ENCODE measurements at places on chromosomes 6 and 20.

- DNase-seq, result peak; percentile 40
Measured at GRCh38 chr20:50788045-50788991, 6.5 kb upstream of the BCAS4 start.

- no peak for DNase-seq
Measured at GRCh38 chr6:1394514-1395463, 5.4 kb downstream of the FOXF2 start.

DNA sequence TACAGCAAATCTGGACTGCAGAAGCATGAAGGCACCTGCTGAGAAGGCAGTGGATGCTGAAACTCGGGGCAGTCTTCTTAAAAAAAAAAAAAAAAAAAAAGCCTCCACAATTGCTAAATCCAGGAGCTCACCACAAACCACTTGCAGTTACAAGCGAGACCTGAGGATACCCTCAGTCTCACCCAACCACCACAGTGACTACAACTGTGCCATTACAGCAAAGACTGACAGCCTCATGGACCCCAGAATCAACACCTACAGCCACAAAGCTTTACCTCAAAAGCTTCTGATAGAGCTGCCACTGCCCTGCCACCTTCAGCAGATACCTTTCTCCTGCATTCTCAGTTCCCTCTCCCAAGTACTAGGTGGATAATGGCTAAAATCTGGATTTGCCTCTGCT is 9.0 kb downstream of the COL21A1 start:
- DNase-seq, result no peak

GRCh38 chr20:32365564-32365963 is 7.4 kb downstream of the ASXL1 start:
- no peak for DNase-seq

- no peak for DNase-seq
Measured at GRCh38 chr20:43977962-43978361, 63.3 kb downstream of the TOX2 start.

GRCh38 chr6:105896821-105897095 is 189.4 kb upstream of the PRDM1 start:
- no peak for DNase-seq

DNA sequence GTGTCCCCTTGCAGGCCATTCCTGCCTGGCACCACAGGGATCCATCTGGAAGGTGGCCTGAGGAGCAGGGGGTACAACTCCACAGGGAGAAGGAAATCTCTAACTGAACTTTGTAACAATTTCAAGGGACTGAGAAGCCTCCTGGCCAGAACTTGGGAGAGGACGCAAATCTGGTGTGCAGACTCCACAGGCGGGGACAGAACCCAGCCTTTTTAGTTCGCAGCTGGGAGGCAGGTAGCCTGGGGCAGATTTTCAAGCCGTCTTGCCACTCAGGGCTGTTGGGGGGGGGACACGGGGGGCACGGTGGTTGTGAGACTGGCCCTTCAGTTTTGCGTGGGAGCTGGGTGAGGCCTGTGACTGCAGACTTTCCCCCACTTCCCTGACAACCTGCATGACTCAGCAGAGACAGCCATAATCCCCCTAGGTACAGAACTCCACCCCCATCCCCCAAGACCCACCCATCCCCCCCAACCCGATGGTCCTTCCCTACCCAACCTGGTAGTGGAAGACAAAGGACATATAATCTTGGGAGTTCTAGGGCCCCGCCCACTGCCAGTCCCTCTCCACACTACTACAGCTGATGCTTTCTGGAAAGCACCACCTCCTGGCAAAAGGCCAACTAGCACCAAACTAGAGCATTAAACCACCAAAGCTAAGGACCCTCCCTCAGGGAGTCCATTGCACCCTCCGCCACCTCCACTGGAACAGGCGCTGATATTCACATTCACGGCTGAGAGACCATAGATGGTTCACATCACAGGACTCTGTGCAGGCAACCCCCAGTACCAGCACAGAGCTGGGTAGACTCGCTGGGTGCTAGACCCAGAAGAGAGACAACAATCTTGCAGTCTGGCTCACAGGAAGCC is 3.0 kb upstream of the HUS1B start:
- DNase-seq, result no peak

DNA sequence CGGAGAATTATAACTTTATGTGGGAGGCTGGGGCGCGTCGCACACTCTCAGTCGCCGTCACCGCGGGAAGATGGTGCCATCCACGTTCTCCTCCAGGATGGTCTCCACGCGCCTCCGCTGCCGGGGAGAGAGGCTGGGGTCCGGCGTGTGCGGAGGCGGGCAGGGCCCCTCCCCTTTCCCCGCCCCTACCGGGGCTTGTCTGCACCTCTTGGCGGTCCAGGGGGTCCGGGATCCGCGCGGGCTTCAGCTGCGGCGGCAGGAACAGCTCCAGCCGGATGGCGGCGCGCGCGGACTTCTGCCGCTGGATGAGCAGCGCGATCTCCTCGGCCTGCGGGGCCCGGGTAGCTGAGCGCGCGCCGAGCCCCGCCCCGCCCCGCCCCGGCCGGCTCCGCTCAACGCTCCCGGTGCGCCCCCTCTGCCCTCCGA is 807 bp downstream of the LKAAEAR1 start:
- peak; percentile 72 for DNase-seq

DNA sequence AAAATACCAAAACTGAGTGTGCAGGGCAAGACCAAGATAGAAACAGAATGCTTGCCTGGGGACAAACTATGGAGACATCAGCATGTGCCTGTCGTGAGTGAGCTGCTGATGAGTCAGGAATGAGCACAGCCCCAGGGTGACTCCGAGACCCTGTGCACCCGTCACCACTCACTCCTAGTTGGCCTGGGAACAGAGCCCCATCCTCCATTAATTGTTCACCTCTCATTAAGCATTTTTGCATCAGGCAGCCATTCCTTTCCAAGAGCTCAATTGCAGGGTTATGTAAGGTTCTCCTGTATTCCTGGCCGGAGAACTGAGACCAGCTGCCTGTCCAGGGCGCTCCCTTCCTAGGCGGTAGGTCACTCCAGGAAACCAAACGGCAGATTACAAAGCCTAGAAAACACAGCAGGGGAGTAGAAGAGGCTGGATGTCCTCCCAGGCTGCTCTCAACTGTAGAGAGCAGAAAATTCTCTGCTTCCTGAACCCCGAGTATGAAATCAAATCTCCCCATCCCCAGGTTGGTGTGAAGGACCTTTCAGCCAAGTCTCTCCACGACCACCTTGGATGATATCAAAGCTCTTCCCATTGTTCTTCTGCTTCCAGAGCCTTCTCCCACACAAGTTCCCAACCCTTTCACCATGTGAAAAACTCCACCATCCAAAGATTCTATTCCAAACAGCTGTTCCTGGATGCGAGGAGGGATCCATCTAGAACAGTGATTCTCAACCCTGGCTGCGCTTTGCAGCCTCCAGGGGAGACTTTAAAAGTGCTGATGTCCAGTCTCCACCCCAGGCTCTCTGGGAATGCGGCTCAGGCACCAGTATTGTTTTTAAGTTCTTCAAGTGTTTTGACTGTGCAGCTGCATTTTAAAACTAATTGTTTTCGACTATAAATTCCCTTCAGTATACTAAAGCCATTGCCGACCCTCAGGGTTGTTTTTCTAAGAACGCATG is 532.6 kb upstream of the JARID2 start:
- no peak for DNase-seq

GRCh38 chr20:52859156-52859876 is 112.8 kb upstream of the TSHZ2 start:
- no peak for DNase-seq

- DNase-seq, result no peak
Measured at GRCh38 chr6:140380427-140381218, 1006.2 kb upstream of the CITED2 start.

- no peak for DNase-seq
Measured at GRCh38 chr6:19736066-19736465, 101.1 kb upstream of the ID4 start.

DNA sequence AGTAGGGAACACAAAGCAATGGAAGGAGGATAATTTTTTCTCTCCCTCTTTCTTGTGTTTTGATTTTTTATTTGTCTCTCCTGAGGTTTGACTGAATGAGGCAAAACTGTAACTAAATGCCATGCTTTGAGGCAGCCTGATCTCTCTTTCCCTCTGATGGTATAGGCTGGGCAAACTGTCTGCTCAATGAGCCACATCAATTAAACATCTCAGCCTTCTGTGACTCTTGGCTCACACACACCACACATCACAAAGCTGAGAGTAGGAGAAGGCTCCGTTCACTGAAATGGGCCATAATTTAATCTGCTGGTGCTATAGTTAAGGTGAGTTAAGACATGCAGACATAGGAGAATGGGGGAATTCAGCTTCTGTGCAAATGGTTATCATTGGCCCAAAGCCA is 28.1 kb upstream of the SCGN start:
- DNase-seq, result no peak

DNA sequence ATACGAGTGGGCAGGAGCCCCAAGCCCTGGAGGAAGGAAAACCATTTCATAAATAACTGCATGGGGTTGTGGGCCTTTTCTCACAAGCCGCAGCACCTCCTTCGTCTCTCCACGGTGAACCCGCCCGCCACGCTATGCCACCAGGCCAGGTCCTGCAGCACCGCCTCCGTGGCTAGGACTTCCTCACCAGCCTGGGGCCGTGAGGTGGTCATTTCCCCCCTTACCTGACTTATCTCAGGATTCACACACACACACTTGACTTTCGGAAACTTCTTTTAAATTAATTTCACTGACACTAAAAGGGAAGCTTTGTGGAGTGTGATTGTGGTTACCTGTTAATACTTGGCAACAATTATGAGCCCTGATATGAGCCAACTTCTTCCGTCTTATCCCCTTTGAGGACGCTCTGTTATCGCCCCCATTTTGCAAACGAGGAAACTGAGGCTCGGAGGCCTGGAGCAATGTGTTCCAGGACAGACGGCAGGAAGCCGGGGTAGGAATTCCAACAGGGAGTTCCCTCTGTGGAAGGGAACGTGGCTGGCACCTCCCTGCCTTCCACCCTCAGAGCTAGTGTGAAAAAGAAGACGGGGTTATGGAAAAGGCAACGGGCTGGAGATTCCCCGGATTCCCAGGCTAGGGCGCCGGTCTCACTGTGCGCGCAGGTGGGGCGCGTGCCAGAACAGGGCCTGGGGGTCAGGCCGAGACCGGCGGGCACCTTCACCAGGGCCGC is 817 bp upstream of the SLCO4A1 start:
- DNase-seq, result no peak

DNA sequence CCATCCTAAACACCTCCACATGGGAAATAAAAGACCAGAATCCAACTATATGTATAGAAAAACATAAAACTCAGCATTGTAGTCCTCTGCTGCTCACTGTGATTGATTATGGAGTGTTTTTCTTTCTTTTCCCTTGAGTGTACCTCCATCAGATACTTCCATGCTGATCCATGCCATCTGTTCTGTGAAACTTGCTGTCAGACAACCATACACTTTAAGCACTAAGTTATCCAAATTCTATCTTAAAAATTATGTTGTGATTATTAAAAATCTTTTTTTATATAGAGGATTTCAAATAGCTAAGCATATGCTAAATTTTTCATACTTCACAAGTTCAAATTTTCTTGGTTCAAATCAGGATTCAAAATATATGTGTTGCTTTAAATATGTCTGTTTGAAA is 91.9 kb upstream of the TINAG start:
- no peak for DNase-seq

GRCh38 chr6:54601600-54602300 is 244.8 kb upstream of the FAM83B start:
- DNase-seq, result no peak

GRCh38 chr6:31270788-31271640 is 878 bp downstream of the HLA-C start:
- no peak for DNase-seq

DNA sequence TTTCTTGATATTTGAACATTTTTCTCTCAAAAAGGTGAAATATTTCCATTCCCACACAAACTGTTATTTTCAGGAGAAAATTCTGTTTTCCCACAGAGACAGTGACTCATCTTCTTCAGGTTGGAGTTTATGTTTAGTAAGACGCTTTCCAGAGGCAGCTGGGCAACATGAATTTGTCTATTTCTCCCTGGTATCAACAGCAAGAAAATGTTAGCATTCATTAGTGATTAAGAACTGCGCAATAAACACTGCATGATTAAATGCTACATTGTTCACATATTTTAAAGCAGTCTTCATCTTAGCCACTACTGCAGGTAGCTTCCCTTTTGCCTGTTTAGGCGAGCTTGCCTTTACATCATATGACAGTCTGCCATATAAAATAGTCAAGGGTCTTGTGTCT is 295.7 kb downstream of the C6orf118 start:
- DNase-seq, result no peak

DNA sequence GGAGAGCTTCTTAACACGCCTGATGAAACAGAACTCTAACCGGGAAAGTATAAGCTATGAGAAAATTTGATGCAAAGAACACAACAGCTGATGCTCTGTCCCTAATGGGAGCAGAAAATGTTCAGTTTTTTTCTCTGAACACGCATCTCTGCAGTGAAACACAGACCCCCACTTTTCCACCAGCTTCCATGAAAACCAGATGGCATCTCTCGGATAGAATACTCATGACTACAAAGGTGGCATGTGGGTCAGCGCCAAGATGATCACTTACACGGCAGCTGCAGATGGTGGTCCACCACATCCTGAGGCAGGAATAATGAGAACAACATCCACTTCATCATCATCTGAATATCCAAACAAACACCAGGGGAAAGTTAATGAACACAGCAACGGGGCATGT is 85.2 kb upstream of the CNR1 start:
- no peak for DNase-seq

- DNase-seq, result no peak
Measured at GRCh38 chr6:72894091-72894490, 272.2 kb downstream of the KCNQ5 start.

DNA sequence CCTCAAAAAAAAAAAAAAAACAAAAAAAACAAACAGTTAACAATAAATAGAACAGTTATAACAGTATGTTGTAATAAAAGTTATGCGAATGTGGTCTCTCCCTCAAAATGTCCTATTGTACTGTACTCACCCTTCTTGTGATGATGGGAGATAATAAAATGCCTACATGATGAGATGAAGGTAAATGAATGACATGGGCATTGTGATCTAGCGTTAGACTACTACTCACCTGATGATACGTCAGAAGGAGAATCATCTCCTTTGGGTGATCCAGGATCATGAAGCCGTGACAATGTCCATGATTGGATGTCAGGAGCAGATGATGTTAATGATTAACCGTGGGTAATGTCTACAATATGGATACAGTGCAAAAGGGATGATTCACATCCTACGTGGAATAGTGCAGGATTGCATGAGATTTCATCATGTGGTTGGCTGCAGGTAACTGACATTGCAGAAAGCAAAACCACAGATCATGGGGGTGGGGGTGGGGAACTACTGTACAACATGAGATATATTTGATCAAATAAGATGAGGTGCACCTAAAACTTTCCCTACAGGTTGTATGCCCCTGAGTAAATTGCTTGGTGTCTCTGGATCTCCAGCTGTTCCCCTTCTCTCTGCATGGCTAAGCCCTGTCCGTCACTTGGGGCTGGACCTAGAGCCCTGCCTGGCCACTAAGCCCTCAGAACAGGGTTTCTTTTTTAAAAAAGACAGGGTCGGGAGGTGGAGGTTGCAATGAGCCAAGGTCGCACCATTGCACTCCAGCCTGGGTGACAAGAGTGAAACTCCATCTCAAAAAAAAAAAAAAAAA is 6.2 kb upstream of the RBCK1 start:
- peak; percentile 85 for DNase-seq

DNA sequence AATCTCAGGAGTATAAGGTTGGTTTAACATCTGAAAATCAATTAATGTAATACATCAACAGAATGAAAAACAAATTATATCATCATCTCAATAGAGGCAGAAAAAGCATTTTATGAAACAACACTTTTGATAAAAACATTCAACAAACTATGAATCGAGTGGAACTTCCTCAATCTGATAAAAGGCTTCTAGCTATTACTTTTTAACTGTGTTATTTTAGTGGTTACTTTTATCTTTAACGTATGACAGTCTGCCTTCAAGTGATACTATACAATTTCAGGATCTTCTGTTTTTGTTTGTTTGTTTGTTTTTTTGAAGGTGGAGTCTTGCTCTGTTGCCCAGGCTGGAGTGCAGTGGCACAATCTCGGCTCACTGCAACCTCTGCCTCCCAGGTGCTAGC is 73.7 kb downstream of the ZFAND3 start:
- DNase-seq, result no peak

Measured in NCI-H460 (cell line).